Midbrain (tissue), 1 donor: ENCODE measurements at places on chromosomes 6 and 20.
A peak's percentile ranks its signal among the peaks of the same experiment; 100 is the strongest.

GRCh38 chr6:39516471-39516870, 194.0 kb upstream of the KCNK16 start:
- no peak for DNase-seq

DNA sequence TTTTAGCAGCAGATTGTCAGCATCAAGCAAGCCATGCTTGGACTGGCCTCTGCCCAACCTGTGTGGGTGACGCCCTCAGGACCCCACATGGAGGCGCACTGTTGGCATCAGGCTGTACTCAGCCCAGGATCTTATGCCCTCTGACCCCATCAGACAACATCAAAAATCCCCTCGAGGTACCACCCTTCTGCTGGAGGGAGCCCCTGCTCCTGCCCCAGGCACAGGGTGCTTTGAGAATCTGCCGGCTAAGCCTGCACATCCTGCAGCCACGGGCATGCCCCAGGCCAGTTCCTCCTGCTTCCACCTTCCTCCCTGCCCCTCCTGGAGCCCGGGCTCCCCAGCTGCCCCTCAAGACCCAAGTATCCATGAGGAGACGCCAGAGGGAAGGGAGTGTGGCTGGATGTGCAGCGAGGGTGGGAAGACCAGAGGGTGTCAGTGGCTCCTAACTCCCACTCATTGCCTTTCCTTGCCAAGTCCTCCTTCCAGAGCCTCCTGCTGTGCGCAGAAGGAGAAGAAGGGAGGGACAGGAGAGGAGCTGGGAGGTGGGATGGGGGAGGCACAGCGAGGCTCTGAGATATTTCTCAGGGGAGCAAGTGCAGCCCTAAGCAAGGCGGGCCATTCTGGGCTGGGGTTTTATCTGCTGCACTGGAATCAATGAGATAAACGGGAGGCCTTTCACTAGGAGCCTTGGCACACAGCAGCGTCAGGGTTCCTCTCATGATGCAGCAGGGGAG, 77.4 kb upstream of the CST7 start:
- DNase-seq: no peak

- DNase-seq: no peak
These were observed 18.6 kb downstream of the FKBP1A start for GRCh38 chr20:1374246-1374645.

- no peak for DNase-seq
These were observed 155.3 kb downstream of the MTFR2 start for GRCh38 chr6:136094812-136095211.

GRCh38 chr6:27176523-27177484, 70.7 kb upstream of the PRSS16 start:
- DNase-seq: peak; percentile 53

DNA sequence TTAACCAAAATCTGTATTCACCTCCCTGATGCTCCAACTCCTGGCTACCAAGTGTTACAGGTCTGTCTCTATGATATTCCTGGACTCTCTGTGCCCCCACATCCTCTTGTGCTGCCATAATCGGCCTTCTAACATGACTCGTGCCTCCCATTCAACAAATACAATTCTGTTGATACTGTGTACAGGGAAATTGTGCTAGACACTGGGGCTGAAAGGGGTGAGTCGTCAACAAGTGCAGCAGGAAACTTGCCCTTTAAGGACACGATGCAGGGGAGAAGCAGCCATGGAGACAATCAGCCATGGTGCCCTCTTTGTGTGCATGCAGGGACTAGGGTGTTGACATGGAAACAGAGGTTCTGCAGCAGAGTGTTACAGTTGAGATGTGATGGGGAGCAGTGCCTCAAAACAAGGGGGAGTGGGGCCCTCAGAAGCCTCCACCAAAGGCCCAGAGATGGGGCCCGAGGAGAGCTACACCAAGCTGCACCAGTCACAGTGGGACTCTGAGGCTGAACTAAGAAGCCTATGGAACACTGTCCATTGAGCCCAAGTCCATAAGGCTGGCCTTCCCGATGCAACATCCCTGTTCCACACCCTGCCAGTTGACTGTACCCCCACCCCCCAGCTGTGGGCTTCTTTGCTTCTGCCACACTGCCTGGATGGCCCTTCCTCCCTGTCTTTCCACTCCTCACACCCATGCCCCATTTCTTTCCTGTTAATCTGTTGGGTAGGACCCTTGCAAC, 3.1 kb downstream of the PCED1A start:
- DNase-seq: no peak

- no peak for DNase-seq
These were observed 39.6 kb upstream of the VSTM2L start for GRCh38 chr20:37863289-37863688.

DNA sequence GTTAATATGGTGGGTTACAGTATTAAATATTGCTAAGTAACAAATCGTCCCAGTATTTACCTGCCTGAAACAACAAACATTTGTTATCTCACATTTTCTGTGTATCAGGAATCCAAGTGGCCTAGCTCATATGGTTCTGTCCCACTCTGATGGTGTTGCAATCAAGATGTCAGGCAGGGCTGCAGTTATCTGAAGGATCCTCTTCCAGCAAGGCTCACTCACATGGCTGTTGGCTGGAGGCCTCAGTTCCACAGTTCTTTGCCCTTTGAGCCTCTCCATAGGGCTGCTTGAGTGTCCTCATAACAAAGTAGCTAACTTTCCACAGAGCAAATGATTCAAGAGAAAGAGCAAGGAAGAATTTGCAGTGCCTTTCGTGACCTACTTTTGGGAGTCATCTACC, 17.7 kb downstream of the RAB22A start:
- no peak for DNase-seq

- DNase-seq: no peak
These were observed 21.0 kb upstream of the AVP start for GRCh38 chr20:3105256-3106137.

- DNase-seq: peak; percentile 68
These were observed 176.1 kb downstream of the ID4 start for GRCh38 chr6:20013066-20013861.

- no peak for DNase-seq
These were observed 10.4 kb downstream of the ACAT2 start for GRCh38 chr6:159772196-159772595.

GRCh38 chr6:3592371-3592941, 135.6 kb upstream of the SLC22A23 start:
- no peak for DNase-seq

- DNase-seq: no peak
These were observed 2.9 kb downstream of the FRK start for GRCh38 chr6:116057766-116058165.

- DNase-seq: no peak
These were observed 669.3 kb upstream of the GJE1 start for GRCh38 chr6:141463237-141463977.

DNA sequence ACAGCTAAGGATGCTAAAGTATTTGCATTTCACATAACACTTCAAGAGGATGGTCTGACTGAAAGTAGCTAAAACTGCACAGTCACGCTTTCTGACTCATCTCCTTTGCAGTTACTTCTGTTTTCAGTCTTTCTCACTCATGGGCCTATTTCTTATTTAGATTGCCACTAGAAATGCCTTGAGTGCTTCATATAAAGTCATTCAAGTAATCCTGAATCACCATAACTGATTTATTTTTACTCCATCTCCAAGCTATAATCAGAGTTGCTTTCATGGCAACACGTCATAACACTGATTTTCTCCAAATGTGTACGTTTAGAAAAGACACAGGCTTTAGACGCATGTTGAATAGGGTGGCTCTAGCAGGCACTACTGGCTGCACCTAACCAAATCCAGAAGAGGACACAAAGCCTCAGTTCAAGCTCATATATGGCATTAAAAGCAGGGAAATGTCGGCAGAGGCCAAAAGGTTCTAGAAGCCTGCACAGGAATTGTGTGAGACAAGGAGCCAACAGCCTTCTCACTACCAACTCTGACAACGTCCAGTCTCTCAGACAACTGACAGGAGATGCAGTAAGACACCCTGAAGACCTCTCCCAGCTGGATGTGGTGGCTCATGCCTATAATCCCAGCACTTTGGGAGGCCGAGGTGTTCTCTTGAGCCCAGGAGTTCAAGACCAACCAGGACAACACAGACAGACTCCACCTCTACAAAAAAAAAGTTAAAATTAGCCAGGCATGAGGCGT, 64.1 kb upstream of the BEND6 start:
- DNase-seq: peak; percentile 5

DNA sequence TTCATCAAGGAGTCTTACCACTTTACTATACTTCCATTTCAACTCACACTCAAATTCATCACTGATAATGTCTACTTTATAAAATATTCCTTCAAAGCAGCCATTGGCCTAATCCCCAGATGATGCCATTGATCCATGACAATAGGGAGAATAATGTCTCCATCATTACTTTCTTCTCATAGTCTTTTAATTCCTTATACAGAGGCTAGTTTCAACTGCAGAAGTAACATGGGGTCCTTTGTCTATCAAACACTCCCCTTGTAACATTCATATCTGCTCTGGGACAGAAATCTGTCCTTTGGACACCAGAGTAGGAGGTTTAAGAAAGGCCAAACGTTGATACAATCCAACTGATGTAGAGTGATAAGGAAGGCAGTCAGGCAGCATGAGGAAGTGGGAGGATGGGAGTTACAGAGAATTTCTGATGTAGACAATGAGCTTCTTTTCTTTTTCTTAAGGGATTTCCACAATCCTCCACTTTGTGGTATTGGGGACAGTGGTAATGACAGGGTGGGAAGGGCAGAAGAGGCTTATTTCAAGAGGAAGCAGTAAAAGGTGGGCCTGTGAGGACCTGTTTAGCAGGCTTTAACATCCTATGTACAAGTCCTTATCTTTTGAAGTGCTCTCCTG, 18.9 kb upstream of the HLA-DOA start:
- DNase-seq: no peak

DNA sequence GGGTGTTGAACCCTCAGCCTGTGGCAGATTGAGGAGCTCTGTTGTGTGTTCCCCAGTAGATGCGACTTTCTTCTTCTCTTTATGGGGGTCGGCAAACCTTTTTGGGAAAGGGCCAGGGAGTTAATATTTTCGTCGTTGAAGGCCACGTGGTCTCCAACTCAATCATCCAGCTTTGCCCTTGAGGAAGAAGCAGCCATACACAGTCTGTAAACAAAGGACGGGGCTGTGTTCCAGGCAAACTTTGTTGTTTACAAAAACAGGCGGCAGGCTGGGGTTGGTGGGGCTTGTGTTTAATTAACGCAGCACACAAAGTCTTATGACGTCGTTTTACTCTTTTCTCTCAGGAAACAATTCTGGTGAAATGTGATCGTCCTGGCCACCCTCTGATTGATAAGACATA, 20.2 kb downstream of the KIF25 start:
- DNase-seq: no peak

DNA sequence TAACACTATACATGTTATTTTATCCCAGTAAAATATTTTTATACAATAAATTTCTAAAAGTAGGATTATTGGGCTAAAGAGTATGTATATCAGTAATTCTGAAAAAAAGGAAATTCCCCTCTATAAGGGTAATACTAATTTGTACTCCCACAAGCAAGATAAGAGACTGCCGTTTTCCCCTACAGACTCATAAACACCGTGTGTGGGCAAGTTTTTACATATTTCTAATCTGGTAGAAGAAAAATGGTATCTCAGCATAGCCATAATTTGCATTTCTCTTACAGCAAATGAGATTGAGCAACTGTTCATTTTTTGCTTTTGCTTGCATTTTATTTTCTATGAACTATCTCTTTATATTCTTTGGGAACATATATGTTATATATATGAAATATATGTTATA, 26.0 kb upstream of the MYMX start:
- no peak for DNase-seq

DNA sequence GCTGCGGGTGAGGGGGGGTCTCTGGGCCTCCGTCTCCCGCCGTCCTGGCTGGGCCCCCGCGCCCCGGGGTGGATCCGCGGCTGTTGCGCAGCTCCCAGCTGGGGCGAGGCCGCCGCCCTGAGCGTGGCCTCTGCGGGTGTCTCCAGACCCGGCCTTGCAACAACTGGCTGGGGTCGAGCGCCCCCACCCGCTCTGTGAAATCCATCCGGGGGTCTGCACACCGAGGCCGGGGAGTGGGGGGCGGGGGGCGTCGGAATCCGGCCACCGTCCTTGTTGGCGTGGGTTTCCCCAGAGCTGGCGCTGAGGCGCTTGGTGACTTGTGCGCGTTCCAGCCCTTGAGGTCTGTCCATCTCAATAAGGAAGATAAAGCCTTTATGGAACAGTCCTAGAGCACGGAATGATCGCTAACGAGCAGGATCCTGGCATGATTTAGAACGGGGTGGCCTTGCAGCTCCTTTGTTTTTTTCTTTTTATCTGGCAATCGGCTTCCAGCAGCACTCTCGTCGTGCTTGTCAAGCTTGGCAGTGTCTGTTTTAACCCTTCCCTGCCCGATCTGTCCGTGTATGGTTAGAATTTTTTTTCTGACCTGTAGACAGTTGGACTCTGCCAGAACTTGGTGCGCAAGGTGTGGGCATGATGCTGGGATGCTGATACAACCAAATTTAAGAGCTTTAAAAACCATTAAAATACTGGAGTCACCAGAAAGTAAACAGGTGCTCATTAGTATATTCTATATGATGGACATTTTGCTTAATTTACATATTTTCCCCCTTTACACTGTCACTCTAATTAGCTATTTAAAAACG, 675 bp downstream of the DSTN start:
- peak; percentile 67 for DNase-seq

DNA sequence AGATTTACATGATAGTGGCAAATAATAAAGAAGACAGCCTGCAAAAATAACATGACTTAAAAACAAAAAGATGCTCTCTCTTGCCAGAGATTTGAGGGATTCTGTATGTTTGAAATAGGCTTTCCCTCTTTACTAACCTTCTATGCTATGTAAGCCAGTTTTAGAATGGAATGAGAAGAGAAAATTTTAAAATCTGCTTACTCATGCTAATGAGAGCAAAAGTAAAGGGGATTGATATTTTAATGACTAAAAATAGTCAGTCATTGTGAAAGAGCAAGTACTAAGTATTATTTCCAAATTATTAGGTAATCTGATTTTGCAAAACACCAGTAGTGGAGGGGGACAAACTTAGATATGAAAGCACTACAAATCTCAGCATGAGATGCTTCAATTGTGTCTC, 563.3 kb upstream of the ADGRB3 start:
- DNase-seq: no peak

DNA sequence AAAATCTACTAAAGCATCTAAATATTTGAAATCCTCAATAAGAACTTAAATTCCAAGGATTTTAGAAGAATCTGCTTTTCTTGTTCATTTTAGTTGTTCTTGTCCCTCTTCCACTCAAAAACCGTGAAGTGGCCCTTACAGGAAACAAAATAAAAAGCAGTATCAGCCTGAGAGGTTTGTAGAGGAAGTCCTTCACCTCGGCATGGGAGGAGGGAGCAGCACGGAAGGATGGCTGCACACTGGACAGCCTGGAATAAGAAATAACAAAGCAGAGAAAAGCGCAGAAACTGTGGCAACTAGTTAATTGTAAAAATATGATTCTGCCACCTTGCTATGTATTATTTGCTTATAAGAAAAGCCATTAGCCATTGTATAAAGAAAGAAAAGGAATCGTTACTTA, 46.1 kb downstream of the RALGAPA2 start:
- DNase-seq: no peak
